AG08396 (cell line): ENCODE measurements at places on chromosomes 11 and 22.

DNA sequence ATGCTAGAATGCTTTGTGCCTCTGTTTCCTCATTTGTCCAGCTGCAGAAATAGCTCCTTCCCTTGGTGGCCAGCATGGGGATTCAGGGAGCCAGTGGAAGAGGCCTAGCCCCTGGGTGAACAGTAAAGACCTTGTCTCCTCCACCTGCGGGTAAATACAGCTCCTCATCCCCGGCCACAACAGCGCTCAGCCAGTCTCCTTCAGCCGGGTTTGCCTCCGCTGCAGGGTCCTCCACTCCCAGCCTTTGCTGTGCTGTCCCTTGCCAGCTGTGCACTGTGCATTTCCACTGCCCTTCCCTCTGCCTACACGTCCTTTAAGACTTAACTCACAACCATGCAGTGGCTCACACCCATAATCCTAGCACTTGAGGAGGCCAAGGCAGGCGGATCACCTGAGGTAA is 1.5 kb upstream of the CDC42EP1 start:
- DNase-seq: no peak

GRCh38 chr11:59144096-59144495 is 1.4 kb downstream of the FAM111A start:
- no peak for DNase-seq

GRCh38 chr11:101348786-101349185 is 219.2 kb upstream of the PGR start:
- no peak for DNase-seq

- peak; percentile 79 for DNase-seq
Measured at GRCh38 chr22:31490496-31490925, 869 bp upstream of the EIF4ENIF1 start.

DNA sequence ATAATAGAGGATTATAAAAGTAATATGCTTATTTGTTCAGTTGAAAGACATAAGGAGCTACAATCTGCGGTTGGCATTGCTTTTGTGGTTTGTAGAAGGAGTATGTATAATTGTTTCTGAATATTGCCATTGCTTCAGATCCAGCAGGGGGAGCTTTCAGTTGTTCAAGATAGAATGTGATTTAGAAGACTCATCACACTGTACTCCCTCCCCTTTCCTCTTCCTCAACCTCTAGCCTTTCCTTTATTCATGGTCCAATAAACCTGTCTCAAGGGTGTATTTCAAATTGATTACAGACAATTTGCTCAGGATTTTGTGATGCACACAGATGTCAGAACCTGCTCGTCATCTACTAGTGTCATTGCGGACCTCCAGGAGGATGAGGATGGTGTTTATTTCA is 9.8 kb downstream of the PRMT3 start:
- peak; percentile 46 for DNase-seq

DNA sequence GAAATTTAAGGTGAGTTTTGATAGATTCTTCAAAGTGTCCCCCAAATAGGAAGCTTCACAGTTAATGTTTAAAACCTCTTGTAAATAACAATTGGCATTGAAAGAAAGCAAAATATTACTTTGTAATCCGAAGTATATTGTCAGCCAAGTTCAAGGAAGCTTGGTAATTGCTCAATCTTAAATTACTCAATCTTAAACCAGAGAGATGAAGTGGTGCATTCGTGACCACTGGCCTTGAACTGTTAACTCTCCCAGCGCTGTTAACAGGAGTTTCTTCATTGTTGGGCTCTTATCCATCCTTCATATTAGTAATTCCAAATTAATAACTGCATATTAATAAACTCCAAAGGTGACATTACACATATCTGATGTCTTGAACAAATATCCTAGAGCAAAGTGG is 20.6 kb upstream of the FDX1 start:
- no peak for DNase-seq

DNA sequence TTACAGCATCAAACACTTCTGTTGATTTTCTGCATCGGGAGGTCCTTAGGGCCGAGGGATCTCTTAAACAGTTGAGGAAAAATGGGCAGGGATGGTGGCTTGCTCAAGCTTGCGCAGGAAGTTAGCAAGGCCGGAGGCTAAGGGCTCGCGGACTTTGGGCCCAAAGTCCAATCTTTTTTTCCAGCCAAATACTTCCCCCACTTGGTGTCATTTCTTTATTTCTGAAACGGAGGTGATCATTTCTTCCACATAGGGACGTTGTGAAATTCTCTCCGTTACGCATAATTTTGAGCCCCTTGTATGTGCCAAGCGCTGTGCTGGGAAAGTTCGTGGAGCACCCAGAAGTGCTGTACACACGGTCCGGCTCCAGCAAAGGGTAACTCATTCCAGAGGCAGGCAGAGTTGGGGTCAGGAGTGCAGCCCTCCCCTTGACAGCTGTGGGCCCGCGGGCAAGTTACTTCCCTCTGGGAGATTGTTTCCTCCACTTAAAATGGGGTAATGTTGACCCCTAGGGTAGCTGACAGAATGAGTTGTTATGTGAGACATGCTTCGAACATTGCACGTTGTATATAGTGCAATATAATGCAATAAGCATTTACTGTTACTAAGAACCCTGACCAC is 809 bp downstream of the MIEF1 start:
- DNase-seq: no peak

- peak; percentile 30 for DNase-seq
Measured at GRCh38 chr22:35892192-35892591, 136.4 kb downstream of the RBFOX2 start.

DNA sequence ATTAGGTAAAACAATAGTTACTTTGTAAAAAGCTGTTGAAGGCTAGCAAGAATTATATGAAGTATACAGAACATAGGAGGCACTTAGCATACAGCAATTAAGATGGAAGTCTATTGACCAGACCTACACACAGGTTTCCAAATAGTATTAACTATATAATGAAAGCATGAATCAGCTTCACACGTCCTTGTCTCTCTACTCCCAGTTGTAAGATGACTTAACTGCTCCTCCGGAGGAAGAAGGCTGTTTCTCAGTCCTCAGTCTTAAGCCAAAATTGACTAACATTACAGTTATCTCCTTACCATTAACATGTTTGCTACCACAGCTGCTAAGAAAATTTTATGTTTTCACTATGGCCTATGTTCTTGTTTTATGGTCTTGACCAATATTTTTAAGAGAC is 24.7 kb downstream of the SIK3 start:
- DNase-seq: no peak

- no peak for DNase-seq
Measured at GRCh38 chr22:20625270-20625669, 117.9 kb downstream of the MED15 start.

DNA sequence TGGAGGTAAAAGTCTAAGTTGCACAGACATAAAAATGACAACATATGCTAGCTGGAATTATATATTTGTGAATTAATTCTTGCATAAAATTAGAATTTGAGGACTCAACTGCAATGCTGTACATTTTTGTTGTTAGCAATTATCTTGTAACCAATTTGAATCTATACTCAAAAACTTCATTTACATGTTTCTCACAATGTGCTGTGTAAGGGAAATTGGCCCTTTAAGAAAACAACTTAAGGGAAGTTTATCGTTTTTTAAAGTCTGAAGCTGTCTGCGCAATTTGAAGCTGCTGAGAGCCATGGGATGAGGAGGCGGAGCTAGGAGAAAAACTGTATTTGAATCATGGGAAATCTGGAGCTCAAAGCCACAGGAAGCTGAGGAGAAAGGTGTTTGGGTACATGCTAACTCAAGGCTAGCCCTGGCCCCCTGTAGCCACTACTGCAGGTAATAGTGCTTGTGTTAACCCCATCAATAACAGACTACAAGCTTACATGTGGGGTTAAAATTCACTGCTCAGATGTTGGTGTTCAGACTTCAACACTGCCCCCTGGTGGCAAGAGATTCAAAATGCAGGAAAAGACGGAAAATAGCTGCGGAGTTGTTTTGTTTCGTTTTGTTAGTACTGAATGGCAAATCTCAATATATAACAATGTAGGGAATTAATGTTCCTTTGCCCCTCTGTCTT is 126.1 kb downstream of the BRD1 start:
- DNase-seq: no peak

DNA sequence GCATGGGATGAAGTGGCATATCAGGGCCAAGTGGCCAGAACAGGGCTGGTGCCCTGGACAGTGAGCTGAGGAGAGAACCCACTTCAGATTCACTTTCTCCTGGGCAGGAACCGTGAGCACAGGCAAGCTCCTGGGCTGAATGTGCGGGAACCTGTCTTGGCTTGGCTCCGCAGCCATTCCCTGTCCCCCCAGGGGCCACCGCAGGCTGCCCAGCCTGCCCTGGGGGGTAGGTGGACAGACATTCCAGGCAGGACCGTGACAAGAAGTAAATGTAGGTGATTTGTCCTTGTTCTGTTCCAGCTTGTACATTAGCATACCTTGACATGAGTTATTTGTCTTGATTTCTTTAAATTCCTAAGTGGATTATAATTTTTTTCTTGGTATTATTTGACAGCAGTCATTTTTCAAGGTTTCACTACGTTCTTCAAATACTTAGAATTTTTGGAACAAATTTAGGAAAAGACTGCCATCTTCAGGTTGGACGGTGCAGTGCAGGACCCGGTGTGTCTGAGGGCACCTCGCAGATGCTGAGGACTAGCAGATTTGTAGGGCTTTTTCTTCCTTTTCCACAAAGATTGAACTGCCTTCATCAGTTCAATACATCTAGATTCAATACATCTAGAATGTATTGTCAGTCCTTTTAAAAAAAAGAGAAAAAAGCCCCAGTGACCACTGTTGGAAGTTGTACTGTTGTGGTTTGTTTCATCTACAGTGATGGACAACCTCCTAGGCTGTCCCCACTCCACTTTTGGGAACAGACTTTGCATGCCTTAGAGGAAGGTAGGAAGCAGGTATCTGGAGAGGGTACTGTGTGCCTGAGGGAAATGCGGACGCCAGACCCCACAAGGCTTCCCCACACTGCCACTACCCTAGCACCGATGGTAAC is 115.1 kb upstream of the RASSF10 start:
- DNase-seq: peak; percentile 55

DNA sequence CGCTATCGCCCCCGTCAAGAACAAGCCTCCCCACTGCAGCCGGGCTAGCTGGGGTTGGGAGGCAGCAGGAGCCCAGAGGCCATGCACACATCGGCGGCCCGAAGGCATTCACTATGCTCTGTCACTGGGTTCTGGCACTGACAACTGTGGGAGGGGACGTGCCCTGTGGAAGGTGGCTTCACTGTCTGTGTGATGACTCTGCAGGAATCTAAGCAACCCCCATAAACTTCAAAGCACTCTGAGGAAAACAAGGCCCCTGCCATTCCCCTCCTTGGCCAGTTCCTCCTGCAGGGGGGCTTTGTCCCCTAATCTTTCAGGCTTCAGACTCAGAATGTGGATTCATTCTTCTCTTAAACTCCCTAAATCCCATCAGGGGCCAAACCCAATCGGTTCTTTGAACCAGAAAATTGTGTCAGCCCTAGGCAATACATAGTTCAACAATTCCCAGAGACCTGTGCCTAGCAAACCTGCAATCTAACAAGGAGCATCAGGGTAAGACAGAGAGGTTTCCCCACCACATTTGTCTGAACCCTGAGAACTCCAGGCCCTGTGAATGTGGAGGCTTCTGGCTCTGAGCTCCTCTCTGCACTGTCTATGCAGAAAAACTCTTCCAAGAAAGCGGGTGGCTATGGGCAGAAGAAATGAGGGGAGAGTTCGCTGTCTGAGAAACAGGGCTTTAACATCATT is 1477.2 kb downstream of the TBC1D22A start:
- no peak for DNase-seq

DNA sequence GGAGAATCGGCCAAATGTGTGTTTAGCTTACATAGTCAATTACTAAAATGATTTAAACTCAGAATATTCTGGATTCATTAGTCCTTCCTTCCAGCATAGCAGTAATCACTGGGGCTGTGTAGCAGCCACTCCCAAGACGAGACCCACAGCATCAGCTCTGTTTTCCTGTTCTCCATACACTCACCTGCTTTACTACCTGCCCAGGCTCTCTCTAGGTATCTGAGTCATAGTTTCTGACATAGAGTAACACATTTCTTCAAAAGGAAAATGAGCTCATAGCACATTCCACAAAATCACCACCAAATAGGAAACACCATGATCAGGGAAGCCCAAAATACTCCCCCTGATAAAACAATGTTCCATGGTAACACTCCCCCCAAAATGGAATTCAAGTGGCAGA is 22.9 kb downstream of the MORC2 start:
- DNase-seq: no peak
